D721Med (cell line): ENCODE measurements at places on chromosomes 11 and 22.

DNA sequence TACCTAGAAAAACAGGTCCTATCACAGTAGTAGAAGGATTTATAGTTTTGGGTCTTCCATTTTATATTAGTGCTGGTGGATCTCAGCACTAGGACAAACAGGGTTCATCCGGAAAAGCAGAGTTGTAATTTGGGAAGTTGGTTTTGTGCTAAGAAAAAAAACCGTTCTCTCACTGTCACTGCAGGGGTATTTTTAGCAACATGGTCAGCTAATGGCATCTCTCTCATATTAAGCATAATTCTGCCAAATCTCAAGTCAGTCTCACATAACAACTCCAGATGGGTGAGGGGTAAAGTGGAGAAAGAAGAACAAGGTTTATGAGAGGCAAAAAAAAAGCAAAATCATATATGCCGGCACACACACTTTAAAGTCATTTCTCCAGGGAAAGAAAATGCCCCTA, 51.6 kb upstream of the GDPD4 start:
- DNase-seq = no peak

DNA sequence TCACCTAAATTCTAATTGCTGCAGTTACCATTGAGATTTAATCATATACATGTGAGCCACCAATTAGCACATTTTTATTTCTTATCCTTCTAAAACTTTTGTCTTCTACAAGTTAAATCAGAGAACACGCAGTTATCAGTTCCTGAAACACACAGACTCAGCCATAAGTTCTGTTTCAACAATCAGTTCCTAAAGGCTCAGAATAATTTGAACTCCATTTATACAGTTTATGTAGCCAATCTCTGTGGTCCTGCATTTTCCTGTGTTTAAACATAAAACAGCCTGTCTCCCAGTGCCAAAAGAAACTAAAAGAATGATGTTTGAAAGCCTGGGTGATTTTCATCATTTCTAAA, 2.9 kb downstream of the PLAAT3 start:
- no peak for DNase-seq

DNA sequence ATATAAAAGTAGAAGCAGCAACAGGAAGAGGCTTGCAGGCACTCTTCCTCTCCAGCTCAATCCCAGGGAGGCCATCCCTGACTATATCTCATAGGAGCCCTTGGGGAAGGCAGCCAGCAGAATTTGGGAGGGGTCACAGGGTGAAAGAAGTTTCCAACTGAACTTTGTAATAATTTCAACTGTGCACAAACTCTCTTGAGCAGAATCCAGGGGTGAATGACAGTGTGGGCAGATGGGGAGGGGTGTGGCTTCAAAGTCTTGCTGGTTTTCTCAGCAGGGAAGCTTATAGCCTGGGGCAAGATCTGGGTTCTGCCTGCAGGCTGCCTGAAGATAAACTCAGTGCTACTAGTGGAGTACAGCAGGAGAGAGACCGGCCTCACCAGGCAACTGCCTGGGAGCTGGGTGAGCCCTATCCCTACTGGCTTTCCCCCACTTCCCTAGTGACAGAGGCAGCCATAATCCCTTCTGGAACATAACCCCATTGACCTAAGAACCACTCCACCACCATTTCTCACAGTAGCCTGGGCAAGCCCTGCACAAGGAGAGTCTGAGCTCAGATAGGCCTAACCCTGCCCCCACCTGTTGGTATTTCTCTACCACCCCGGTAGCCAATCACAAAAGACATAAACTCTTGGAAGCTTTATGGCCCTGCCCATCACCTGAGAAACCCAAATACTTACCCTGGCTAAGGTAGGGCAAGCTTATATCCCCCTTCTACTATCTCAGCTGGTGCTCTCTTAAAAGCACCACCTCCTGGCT, 17.8 kb upstream of the TTC12 start:
- no peak for DNase-seq

GRCh38 chr11:6790546-6790945, 7.7 kb downstream of the OR2AG1 start:
- no peak for DNase-seq

- no peak for DNase-seq
Measured at GRCh38 chr11:58576887-58577471, 1.3 kb upstream of the LPXN start.

GRCh38 chr11:1471736-1472135, 14.8 kb downstream of the MOB2 start:
- DNase-seq = no peak

DNA sequence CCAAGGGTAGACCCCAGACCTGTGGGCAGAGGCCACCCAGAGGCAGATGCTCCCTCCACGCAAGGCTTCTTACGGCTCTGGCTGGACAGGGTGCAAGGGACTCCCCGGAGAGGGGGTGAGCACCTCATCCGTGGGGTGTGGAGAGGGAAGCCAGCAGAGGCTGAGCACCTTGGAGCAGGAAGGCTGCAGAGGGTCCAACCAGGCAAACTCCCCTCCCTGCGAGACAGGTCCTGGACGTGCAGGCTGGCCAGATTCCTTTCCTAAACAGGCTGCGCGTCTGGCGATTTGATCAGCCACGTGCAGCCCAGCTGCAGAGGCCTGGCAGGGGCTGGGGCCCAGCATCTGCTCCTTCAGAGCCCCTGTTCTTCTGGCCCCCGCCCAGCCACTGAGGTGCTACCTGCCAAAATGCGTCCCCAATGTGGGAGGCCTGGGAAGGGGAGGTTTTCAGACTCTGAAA, 49.3 kb downstream of the WNT11 start:
- DNase-seq = no peak

DNA sequence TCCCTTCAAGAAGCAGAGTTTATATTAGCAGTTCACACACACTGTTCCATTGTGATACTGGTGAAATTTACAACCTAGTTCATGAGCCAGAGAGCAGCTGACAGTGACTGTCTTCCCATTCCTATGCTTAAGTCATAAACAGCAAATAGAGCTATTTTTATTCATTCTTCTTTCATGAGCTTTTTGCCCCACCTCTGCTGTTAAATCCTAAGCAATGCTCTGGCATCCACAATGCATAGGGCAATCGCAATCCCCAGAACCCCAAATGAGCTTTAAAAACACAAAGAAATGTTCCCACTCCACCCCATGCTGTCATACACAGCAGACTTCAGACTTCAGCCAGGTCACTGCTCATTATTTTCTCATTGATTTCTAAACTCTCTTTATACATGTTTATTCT, 307.5 kb downstream of the ETS1 start:
- no peak for DNase-seq

- DNase-seq = no peak
Measured at GRCh38 chr11:2316169-2316962, 14.6 kb downstream of the TSPAN32 start.

- no peak for DNase-seq
Measured at GRCh38 chr11:36131721-36132397, 157.4 kb downstream of the COMMD9 start.

DNA sequence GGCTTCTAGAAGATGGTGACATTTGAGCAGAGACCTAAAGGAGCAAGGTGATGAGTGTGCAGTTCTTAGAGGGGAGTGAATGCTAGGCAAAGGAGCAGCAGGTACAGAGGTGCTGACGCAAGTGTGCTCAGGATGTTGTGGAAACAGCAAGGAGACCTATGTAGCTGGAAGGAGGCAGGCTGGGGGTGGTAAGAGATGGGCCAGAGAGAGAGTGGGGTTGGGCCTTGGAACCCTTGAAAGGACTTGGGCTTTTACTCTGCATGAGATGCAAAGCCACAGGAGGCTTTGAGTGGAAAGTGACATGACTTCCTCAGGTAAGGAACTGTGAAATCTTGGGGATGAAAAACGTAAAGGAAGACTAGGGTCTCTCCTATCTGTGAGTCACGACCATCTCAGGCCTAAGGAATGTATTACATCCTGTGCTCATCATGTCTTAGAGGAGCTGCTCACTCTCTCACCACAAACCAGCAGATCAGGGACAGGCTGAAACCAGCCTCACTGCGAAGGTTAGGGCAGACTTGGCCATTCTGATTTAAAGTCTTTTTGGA, 65.4 kb downstream of the MICAL2 start:
- no peak for DNase-seq
